Thoracic aorta (tissue), 2 donors: ENCODE measurements at places on chromosomes 16 and 17. TPM values are rescaled to one million over a fixed set of nuclear protein-coding genes. Genes with fewer than 3 reads are reported as not detected.

- DNase-seq, result no peak
- H3K36me3 ChIP-seq, result peaks cover 50% of the 10 kb centered on the region
- H3K4me3 ChIP-seq, result no peak overlapping the region
Observed at GRCh38 chr17:49817993-49818392, 29.5 kb downstream of the KAT7 start.

GRCh38 chr16:50268352-50268751, 2.0 kb downstream of the ADCY7 start:
- peak overlapping the region; percentile 71 for H3K4me3 ChIP-seq
- no peak for DNase-seq
- H3K36me3 ChIP-seq, result no peaks in the 10 kb centered on the region
- H3K4me1 ChIP-seq, result peaks cover 26% of the 10 kb centered on the region
- H3K27me3 ChIP-seq, result no peaks in the 10 kb centered on the region

DNA sequence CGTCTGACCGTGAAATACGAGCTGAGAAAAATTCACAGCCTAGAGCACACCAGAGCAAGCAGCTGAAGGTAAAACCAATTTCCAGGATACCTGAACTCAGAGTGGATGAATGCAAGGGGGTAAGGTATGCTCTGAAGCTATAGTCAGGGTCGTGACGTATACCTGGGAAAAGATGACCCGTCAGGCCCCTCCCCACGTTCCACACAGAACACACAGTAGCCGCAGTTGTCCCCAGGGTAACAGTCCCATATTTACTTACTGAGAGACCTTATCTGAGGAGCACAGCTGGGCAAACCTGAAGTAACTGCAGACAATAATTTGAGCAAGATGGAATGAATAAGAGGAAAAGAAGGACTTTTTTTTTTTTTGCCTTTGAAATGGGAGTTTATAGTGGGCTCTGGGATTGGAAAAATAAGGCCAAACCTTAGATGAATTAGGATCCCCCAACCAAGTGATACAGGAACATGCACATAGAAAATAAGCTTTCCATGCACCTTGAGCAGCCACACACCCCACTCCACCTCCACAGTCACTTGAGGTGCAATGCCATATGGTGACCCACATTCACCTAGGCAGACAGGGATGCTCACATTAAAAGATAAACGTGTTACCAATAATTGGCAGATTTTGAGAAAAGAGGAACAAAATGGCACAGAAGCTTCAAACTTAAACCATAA, 38.0 kb downstream of the ABCA6 start:
- no peaks in the 10 kb centered on the region for H3K36me3 ChIP-seq
- H3K27me3 ChIP-seq, result no peaks in the 10 kb centered on the region
- DNase-seq, result no peak
- no peak overlapping the region for H3K4me3 ChIP-seq

DNA sequence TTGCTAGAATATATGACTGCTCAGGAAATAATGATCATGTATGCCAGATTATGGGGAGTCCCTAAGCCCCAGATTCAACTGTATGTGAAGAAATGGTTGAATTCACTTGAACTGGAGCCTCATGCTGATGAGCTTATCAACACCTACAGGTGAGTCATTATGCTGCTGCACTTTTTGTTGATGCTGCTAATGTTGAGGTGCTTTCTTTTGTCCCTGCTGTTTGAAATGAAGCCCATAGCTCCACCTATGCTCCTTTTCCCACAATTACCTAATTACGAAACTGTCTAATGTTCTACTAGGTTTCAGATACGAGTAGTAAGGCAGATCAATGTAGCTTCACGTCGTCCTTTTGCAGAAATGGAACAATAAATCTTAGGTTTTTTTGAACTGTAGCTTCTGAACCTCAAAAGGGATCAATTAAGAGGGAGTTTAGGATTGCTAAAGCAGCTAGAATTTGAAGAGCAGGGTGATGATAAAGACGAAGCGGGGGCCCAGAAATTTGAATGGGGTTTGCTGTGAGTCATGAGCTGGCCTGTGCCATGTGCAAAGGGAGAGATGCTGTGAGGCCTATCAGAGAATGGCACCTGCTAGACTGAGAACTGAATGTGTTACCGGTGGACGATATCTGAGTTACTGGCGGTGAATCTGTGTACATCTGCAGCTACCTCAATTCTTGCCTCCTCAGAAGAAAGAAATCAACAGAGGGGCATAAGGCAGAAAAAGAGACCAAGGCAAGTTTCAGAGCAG, 6.1 kb upstream of the UQCRC2 start:
- H3K27me3 ChIP-seq, result no peaks in the 10 kb centered on the region
- H3K4me1 ChIP-seq, result peaks cover 11% of the 10 kb centered on the region
- no peak overlapping the region for H3K4me3 ChIP-seq
- no peaks in the 10 kb centered on the region for H3K36me3 ChIP-seq
- DNase-seq, result no peak
- no peak overlapping the region for H3K27ac ChIP-seq

GRCh38 chr17:60704170-60704569, 26.5 kb downstream of the BCAS3 start:
- H3K27me3 ChIP-seq, result no peaks in the 10 kb centered on the region
- no peak for DNase-seq
- H3K27ac ChIP-seq, result no peak overlapping the region
- H3K4me1 ChIP-seq, result no peaks in the 10 kb centered on the region
- no peak overlapping the region for H3K4me3 ChIP-seq
- peaks cover 3% of the 10 kb centered on the region for H3K36me3 ChIP-seq

- peaks cover 86% of the 10 kb centered on the region for H3K36me3 ChIP-seq
- no peaks in the 10 kb centered on the region for H3K4me1 ChIP-seq
- no peak for DNase-seq
- H3K4me3 ChIP-seq, result no peak overlapping the region
Observed at GRCh38 chr17:80346498-80347275, 68.3 kb upstream of the ENDOV start.

DNA sequence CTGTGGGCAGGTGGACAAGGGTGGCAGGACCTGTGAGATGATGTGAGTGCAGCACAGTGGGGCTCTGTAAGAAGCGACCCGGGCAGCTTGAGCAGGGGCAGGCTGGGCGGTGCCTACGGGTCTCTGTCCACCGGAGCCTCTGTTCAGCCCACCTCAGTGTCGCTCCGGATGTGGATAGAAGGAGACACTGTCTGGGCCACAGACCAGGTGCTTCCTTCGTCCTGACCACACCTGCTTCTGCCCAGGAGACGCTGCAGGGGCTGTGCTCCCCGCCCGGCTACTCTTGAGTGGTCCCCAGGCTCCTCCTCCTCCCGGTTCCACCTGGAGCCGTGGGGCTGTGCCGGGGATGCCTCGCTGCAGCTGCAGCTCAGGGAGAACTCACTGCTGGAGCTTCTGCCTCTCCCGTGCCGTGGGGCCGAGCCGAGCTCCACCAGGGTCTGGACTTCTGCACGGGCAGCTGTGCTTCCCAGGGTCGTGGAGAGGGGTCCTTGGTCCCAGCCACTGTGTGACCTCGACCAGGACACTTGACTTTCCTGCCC, 21.5 kb downstream of the METRNL start:
- DNase-seq, result no peak
- H3K4me3 ChIP-seq, result peak overlapping the region; percentile 68
- peak overlapping the region; percentile 96 for H3K27ac ChIP-seq
- peaks cover 83% of the 10 kb centered on the region for H3K4me1 ChIP-seq
- H3K36me3 ChIP-seq, result peaks cover 9% of the 10 kb centered on the region
- H3K27me3 ChIP-seq, result no peaks in the 10 kb centered on the region

DNA sequence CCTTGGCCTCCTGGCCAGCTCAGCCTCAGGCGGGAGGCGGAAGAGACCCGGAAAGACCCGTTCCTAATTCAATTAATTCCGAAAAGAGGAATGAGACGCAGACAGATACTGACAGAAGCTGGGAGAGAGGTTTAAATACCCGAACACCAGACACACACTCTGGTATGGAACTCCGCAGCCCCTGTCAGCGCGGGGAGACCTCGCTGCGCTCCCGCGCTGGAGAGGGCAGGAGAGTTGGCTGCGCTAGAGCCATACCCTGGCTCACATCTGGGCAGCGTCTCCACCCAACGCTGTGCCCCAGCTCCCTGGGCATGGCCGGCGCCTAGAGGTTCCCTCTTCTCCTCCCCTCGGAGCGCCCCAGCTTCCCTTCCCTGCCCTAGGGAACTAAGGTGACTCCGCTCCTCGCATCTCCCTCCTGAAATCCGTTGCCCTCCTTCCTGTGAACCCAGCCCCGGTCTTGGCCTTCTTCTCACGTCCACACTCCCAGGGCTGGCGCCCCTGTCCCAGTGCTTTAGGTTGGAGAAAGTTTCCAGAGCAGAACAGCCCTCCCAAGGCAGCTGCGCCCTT, 8.0 kb downstream of the NEUROD2 start:
- no peaks in the 10 kb centered on the region for H3K36me3 ChIP-seq
- DNase-seq, result no peak
- H3K4me1 ChIP-seq, result peaks cover 22% of the 10 kb centered on the region

DNA sequence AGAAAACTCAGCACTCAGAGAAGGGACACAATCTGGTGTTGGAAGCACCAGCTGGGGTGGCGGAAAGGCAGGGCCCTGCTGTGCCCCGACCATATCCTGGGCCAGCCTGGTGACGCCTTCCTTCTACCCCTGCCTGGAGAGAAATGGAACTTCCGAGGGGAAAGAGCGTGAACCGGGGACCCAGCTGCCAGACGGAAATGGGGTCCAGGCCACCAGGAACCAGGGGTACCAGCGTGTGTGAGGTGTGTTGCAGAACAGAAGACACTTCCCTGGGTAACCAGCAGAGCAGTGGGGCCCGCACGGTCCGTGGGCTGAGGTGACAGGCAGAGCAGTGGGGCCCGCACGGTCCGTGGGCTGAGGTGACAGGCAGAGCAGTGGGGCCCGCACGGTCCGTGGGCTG, 6.8 kb downstream of the RAB40B start:
- peaks cover under 1% of the 10 kb centered on the region for H3K4me1 ChIP-seq
- H3K36me3 ChIP-seq, result no peaks in the 10 kb centered on the region
- H3K27me3 ChIP-seq, result no peaks in the 10 kb centered on the region
- H3K4me3 ChIP-seq, result no peak overlapping the region

DNA sequence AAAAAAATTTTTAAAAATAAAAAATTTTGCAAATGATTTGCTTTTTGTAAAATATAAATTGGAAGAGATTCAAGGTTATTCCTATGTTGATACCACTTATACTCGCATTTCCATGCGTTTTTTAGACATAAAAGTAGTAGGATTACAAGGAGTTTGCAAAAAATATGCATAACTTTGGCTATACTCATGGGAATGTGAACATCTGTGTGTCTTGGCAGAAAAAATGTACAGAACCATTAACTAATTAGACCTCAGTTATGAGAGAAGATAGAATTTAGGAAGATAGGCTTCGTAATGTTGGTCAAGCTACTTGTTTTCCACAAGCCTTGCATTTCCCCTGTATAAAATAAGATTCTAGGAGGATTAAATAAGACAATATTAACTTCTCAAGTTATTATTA, 61.1 kb upstream of the VPS4A start:
- peaks cover 7% of the 10 kb centered on the region for H3K36me3 ChIP-seq
- H3K27ac ChIP-seq, result no peak overlapping the region
- H3K27me3 ChIP-seq, result no peaks in the 10 kb centered on the region
- no peak overlapping the region for H3K4me3 ChIP-seq
- peaks cover 16% of the 10 kb centered on the region for H3K4me1 ChIP-seq

DNA sequence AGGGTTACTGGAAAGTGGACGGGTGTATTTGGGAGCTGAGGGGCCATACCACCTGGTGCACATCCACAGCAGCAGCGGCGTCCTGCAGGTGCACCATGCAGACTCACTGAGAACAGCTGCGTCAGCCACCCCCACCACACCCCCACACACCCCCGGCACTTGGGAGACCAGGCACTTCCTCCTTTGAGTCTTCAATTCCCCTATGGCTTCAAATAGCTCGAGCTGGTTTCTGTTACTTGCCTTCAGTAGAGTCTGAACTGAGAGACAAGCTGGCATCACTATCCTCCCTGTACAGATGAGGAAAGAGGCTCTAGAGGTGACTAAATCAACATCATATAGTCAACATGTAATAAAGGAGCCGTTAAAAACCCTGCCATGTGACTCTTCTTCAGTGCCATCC, 15.4 kb downstream of the CUEDC1 start:
- H3K4me3 ChIP-seq, result no peak overlapping the region
- no peak for DNase-seq
- H3K4me1 ChIP-seq, result peaks cover 42% of the 10 kb centered on the region
- H3K27me3 ChIP-seq, result no peaks in the 10 kb centered on the region
- no peak overlapping the region for H3K27ac ChIP-seq

GRCh38 chr17:16377941-16378341, 3.0 kb upstream of the UBB start:
- peaks cover 6% of the 10 kb centered on the region for H3K36me3 ChIP-seq
- no peak for DNase-seq
- no peak overlapping the region for H3K4me3 ChIP-seq
- H3K27ac ChIP-seq, result peak overlapping the region; percentile 68
- H3K4me1 ChIP-seq, result peaks cover 23% of the 10 kb centered on the region
- H3K27me3 ChIP-seq, result no peaks in the 10 kb centered on the region

DNA sequence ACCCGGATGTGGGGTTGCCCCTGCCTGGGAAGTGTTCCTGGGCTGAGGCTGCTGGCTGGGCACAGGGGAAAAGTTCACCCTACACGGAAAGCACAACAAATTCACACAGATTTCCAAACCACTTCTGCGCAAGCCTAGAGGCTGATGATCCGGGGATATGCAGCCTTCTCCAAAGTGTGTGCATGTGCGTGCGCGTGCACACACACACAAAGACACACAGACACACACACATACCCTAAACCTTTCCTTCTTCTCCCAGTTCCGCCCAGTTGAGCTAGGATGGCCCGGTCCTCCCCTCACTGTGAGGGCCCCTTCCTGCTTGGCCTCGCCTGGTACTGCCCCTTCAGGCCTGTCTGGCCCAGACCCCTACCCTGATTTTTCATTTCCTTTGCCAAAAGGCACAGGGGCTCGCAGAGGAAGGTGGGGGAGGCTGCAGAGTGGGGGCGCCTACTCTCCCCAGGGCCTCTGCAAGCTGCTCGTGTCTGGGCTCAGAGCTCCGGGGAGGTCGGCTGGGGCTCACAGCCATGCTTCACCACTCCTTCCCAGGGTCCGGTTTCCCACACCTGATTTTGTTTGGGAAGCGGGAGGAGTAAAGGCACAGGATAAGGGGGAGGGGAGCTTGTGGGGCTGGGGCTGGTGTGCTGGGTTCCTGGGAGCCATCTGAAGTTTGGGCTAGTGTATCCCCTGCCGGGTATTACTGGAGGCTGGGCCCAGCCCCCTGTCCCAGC, 144.7 kb downstream of the ENGASE start:
- no peaks in the 10 kb centered on the region for H3K4me1 ChIP-seq
- no peak overlapping the region for H3K4me3 ChIP-seq
- DNase-seq, result no peak
- no peaks in the 10 kb centered on the region for H3K36me3 ChIP-seq
- no peaks in the 10 kb centered on the region for H3K27me3 ChIP-seq

Gene CDRT15
- total RNA-seq, result not detected

Gene CACNG5
- not detected for total RNA-seq

Gene CCL3
- total RNA-seq, result 42.9 TPM

Gene CCL17
- not detected for total RNA-seq

Gene SUPT6H
- 45.6 TPM for total RNA-seq
